ENCODE measurements at places on chromosomes 16 and 17.

GRCh38 chr17:18144261-18144660, 35.7 kb downstream of the MYO15A start:
- no peak for DNase-seq

DNA sequence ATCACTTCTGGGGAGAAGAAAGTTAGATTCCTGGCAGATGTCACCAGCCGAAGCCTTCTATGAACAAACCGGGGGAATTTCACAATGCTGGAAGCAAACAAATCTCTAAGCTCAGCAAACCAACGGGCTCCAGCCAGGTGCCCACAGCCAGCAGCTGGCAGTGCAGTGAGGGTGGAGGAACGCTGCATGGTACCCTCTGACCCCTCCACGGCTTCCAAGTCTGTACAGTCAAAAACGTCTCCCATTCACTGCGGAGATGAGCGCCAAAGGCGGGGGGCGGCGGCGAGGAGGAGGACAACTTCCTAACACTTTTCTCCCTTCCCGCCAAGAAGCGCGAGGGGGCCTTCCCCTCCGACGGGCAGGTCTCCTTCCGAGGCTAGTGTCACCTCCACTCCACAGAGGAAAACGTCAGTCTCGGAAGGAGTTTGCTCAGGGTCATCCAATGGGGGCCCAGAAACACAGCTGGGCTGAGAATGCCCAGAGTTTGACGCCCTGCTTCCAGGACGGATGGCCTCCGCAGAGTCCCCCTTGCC, 924 bp downstream of the ZNF598 start:
- DNase-seq, result no peak

- no peak for DNase-seq
These were observed 516 bp downstream of the SLC16A6 start for GRCh38 chr17:68290268-68290954.

GRCh38 chr17:42456223-42457106, 2.2 kb upstream of the ATP6V0A1 start:
- DNase-seq, result peak; percentile 9

DNA sequence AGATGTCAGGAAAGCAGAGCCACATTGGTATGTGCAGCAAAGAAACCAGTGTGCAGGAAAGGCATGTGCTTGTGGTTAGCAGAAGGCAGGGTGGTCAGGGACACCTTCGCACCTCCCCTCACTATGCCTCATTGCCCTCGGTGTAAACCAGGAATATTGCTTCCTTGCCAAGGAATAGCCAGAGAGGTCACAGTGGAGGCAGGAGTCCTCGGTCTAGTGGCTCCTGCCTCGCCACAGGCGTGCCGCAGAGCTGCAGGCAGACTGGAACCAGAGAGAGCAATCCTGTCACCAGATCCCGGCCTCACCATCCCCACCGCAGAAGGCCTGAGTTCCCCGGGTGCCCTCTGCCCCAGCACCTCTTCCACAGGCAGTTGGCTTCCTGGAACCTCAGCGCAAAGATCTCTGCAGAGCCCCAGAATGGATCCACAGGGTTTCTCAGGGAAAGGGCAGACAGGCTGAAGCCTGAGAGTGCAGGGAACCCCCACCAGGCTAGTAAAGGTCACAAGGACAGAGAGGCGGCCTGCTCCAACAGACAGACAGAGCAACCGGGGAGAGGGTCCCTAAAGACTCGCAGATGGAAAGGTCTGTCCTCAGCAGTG, 21.6 kb downstream of the CCDC182 start:
- no peak for DNase-seq

DNA sequence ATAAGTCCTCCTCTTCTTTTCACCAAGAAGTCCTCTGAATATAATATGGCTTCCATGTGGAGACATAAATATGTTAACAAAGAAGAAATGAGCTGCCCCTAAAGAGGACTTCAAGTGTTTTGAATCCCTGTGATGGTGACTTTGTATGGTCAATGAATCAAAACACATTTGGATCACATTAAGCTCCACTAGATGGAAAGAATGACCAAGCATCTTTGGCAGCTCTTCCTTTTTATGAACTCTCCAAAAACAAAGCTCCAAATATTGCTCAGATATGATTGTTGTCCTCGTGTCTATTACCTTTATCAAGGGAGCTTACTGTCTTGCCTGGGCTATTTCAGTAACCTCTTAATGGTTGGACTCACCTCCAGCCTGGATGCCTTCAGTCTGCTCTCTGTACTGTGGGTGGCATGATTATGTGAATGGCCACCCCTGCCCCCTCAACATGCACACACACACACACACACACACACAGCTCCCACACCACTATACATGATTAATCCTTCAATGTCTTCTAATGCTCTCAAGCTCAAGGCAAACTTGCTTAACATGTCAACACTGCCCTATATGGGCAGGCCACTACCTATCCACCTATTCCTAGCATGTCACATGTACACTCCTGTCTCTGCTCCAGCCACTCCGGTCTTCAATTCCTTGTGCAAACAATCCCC, 346.6 kb upstream of the SALL1 start:
- DNase-seq, result no peak

Data from NCI-H1694 treated with DMSO at 0.1 percent for 48 hours (cell line).